Activated T-helper 1 cell treated with Interleukin-2 at 50 U/mL for 16 hours (primary cell): ENCODE measurements at places on chromosomes 12 and 14.

GRCh38 chr12:104767261-104767660, 190.8 kb downstream of the SLC41A2 start:
- no peak for DNase-seq

DNA sequence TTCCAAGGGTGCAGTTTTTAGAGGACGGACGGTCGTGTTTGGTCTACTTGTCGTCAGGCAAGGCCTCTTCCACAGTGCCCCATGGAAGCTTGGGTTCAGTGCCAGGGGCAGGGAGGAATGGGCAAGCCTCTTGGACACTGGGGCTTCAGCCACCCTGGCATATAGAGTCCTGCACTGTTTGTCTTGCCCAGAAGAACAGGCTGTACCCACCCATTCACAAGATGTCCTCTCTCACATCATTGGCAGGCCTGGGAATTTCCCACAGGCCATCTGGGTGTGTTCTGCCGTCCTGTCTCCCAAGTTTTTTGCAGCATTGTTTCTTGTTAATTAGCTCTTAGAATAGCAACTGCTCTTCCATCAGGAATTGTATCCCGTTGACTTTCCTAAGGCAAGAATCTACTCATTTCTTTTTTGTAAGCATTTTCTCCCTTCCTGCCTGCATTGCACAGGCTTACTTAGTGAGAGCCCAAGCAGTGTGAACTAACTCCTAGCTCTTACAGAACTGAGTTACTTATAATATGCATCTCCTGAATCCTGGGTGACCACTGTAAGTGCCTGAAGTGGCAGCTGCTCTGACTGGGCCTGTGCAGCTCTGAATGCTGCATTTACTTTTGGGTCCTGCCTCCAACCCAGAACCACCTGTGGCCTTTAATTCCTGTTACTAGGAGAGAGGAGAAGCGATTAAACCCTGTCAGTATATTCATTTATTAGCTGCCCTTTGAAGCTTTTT, 149.4 kb upstream of the HIF1A start:
- no peak for DNase-seq

DNA sequence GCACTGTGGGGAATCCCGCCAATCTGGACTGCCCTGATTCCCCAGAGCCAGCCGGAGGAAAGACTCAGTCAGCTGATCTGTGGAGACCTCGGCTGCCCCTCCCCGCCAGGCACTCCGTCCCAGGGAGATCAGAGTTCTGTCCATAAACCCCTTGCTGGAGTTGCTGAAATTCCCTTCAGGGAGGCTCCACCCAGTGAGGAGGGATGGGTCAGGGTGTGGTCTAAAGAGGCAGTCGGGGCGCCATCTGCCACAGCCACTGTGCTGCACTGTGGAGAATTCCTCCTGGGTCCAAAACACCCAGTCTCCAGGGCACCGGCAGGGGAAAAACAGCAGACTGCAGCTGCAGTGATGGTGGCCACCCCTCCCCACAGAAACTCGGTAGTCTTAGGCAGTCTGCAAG, 1922.3 kb upstream of the FLRT2 start:
- DNase-seq: no peak

- no peak for DNase-seq
These were observed 4.3 kb downstream of the GAPDH start for GRCh38 chr12:6538420-6539313.

DNA sequence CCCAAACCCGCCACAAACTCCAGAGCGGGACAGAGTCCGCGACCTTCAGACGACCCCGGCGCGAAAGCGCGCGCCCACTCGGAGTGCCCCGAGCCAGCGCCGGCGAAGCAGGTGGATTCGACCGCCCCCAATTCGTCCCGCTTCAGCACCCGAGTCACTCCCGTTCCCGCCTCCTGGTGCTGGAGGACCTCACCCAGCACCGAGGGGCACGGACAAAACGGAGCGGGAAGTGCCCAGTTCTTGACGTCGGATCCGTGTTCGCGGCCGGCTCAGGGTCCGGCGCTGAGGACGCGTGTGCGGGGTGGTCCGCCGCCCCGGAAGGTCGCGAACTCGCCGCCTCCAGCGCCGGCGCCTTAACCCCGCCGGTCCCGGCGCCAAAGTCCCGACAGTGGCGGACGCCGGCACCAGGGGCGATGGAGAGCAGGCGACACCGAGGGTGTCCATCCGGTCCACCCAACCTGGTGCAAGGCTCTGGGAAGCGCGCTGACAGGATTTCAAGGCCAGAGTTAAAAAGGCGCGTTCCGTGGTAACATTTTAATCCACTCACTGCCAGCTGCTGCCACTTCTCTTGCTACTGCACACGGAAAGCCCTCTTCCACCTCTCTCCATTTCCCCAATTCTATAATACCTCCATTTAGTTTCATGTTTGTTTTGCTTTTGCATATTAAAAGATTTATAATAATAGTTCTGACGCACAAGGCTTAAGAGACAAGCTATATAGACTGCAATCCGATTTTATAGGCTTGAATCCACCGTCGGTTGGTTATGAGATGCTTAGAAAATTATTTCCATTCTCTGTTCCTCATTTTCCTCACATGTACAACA, 240.0 kb upstream of the CPNE8 start:
- no peak for DNase-seq
